ENCODE measurements at places on chromosomes 3 and 15.

GRCh38 chr3:19891740-19892139 lies 42.3 kb downstream of the EFHB start:
- H3K4me3 ChIP-seq: no peak overlapping the region
- DNase-seq: no peak
- H3K27ac ChIP-seq: no peak overlapping the region
- H3K4me1 ChIP-seq: no peaks in the 10 kb centered on the region
- H3K36me3 ChIP-seq: no peaks in the 10 kb centered on the region
- no peaks in the 10 kb centered on the region for H3K27me3 ChIP-seq

DNA sequence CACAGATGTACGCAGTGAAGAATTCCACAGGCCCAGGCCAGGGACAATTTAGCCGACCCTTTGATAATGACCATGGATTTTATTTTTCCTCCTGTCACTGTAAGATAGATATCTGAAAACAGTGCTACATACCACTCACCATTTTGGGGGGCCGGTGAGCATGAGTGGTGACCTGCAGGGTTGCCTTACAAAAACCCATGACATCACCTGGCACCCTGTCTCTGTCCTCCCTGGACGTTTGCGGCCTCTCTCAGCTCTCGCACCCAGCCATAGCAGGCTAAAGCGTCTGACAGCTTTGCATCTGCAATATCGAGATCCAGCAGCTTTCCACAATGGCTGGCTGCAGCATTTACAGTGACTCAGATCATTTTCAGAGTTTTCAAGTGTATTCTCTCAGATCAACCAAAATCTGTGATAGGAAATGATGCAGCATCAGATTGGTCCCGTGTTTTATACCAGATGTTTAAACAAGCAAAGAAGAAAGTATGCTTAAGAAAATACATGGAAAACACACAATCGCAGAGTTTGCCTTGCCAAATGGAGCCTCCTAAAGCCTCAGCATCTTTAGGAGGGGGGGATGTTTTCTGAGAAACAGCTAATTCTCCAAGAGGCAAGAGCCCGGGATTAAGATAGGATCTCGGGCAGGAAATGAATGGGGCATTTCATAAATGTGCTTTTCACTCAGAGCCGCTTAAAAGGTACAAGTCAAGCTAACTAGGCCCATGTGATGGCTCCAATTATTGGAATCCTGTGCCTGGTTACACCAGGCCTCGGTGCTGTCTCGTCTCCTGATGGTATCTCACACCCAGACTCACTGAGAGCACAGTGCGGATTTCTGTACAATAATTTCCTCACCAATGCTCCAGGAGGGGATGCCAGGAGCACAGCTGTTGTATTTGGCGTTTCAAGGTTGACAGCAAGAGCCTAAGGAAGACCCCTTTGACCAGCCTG lies 257.3 kb downstream of the XXYLT1 start:
- no peak overlapping the region for H3K27ac ChIP-seq
- no peaks in the 10 kb centered on the region for H3K36me3 ChIP-seq
- H3K4me3 ChIP-seq: no peak overlapping the region
- no peak for DNase-seq
- no peaks in the 10 kb centered on the region for H3K27me3 ChIP-seq
- H3K4me1 ChIP-seq: no peaks in the 10 kb centered on the region

GRCh38 chr15:53962646-53963561 lies 15.3 kb upstream of the UNC13C start:
- H3K4me3 ChIP-seq: no peak overlapping the region
- H3K4me1 ChIP-seq: no peaks in the 10 kb centered on the region
- no peak for DNase-seq

DNA sequence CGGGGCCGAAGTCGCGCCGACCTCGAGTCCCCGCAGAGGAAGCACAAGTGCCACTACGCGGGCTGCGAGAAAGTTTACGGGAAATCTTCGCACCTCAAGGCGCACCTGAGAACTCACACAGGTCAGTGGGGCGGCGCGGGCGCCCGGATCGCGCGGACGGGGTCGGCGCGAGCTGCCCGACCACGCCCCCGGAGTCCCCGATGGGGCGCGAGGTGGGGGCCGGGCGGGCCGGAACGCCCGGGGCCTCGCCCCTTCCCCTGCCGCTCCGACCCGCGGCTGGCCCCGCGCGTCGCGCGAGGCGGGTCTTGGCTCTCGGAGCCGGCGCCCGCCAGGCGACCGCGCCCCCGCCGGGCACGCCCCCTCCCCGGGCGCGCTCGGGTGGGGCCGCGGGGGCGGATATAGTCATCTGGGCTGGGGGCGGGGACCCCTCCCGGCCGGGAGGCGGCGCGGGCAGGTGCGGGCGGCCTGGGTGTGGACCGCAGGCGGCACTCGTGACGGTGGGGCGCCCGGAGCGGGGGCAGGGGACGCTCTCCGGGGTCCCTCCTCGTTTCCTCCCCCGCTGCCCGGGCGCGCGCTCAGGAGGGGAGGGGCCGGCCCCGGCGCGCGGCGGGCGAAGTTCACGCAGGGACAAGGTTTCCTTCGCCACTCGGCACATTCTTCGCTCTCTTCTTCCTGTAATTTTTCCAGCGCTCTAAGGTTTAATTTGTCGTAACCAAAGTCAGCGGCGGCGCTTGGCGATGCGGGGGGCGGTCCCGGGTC lies 1.2 kb downstream of the KLF13 start:
- peak overlapping the region; percentile 98 for H3K4me3 ChIP-seq
- peaks cover 6% of the 10 kb centered on the region for H3K4me1 ChIP-seq
- H3K36me3 ChIP-seq: no peaks in the 10 kb centered on the region

DNA sequence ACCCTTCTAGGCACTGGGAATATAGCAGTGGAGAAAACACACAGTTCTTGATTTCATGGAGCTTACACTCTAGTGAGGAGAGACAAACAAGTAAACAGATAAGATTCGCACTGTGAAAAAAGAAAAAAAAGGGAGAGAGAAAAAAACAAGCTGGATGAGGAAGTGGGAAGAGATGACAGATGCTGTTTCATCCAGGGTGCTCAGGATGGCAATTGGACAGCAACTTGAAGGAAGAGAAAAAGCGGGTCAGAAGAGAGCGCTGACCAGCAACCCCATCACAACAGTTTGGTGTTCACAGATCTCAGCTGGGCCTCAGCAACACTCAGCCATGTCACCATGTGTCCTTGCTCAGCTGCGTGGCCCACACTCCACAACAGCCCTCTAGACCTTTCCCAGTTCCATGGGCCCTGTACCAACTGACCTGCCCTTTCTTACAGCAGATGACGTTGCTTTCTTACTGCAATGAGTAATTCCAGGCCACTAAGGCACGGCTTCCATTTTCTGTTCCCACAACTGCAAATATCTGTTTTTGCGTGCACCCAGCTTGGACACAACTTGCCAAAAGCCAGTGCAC lies 230.8 kb downstream of the MEX3B start:
- DNase-seq: no peak
- no peaks in the 10 kb centered on the region for H3K4me1 ChIP-seq
- no peaks in the 10 kb centered on the region for H3K36me3 ChIP-seq
- no peak overlapping the region for H3K27ac ChIP-seq
- H3K27me3 ChIP-seq: no peaks in the 10 kb centered on the region

DNA sequence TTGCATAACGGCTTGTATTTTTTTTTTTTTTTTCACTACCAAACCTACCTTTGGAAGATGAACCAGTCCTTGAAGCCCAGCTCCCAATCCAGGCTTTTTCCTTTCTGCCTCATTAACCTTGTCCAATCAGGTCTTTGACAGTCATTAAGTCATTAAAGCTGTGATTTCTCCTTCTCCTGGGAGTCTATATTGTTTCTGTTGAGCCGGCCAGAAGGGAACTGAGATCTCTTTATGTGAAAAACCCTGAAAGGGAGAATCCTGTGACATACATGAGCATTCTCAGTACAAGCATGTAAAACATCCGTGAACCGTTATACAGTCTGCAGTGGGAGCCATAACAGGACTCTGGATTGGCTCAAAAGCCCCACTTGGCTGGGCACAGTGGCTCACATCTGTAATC lies 40.0 kb downstream of the ZNF589 start:
- peaks cover 11% of the 10 kb centered on the region for H3K4me1 ChIP-seq
- H3K4me3 ChIP-seq: no peak overlapping the region
- no peaks in the 10 kb centered on the region for H3K27me3 ChIP-seq
- no peak for DNase-seq
- no peaks in the 10 kb centered on the region for H3K36me3 ChIP-seq
- H3K27ac ChIP-seq: no peak overlapping the region

DNA sequence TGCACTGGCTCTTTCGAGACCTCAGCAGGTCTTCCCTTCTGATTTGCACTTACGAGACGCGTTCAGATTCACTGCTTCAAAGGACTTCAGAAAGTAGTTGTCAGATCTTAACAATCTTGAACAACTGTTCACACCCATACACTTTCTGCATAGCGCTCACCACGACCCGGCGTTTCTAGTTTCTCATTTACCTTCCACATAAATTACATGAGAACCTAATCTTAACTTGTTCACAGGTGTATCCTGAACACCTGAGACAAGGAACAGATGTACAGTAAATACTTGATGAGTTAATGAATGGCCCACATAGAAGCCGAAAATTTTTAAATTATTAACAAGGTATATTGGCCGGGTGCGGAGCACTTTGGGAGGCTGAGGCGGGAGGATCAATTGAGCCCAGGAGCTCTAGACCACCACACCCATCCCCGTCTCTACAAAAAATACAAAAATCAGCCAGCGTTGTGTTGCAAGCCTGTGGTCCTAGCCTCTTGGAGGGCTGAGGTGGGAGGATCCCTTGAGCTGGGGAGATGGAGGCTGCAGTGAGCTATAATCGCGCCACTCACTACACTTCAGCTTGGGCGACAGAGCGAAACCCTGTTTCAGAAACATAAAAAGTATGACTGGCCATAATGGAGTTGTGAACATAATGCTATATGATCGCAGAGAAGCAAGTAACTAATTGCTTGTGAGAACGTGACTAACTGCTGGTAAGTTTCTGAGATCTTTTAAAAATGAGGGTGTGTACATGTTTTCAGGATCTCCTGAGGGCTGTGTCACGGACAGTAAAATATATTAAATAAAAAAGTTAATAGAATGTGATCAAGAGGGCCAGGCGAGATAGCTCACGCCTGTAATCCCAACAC lies 984 bp upstream of the SMARCC1 start:
- no peak for DNase-seq
- H3K4me1 ChIP-seq: peaks cover 2% of the 10 kb centered on the region
- H3K27me3 ChIP-seq: no peaks in the 10 kb centered on the region
- peak overlapping the region; percentile 92 for H3K4me3 ChIP-seq

DNA sequence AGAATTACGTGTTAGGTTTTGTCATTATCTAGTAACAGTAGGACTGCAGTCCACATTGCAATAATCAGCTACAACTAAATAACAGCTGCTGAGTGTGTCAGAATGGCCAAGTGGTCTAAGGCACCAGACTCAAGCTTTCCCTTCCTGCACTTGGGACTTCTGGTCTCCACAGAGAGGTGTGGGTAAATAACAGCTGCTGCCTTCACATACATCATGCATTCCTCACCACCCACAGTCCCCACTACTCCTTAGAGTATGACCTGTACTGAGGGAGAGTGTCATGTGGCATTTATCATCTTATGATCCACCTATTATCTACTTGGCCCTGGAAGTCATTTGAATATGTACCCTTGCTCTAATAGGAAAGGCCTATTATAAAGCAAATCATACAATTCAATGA lies 22.2 kb upstream of the ZMAT3 start:
- no peak overlapping the region for H3K4me3 ChIP-seq
- no peaks in the 10 kb centered on the region for H3K27me3 ChIP-seq
- no peaks in the 10 kb centered on the region for H3K36me3 ChIP-seq
- no peak overlapping the region for H3K27ac ChIP-seq
- no peak for DNase-seq
- H3K4me1 ChIP-seq: no peaks in the 10 kb centered on the region

GRCh38 chr3:134718726-134719125 lies 67.9 kb upstream of the KY start:
- H3K27ac ChIP-seq: no peak overlapping the region
- H3K27me3 ChIP-seq: no peaks in the 10 kb centered on the region
- no peaks in the 10 kb centered on the region for H3K4me1 ChIP-seq
- no peaks in the 10 kb centered on the region for H3K36me3 ChIP-seq
- H3K4me3 ChIP-seq: no peak overlapping the region
- DNase-seq: no peak

- H3K27ac ChIP-seq: no peak overlapping the region
- H3K4me3 ChIP-seq: no peak overlapping the region
- no peaks in the 10 kb centered on the region for H3K36me3 ChIP-seq
- no peaks in the 10 kb centered on the region for H3K4me1 ChIP-seq
Observed at GRCh38 chr15:36356466-36356865, 223.0 kb upstream of the CDIN1 start.

DNA sequence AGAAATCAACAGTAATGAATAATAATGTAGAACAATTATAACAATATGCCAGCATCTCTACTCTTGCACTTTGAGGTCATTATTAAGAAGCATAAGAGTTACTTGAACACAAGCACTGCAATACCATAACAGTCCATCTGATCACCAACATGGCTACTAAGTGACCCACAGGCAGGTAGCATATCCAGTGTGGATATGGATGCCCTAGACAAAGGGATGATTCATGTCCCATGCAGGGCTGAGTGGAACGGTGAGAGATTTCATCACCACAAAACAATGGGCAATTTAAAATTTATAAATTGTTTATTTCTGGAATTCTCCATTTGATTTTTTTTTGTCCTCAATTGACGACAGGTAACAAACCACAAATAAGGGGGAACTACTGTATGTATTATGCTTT lies 107.7 kb upstream of the TSC22D2 start:
- H3K4me3 ChIP-seq: no peak overlapping the region
- peaks cover 2% of the 10 kb centered on the region for H3K4me1 ChIP-seq

DNA sequence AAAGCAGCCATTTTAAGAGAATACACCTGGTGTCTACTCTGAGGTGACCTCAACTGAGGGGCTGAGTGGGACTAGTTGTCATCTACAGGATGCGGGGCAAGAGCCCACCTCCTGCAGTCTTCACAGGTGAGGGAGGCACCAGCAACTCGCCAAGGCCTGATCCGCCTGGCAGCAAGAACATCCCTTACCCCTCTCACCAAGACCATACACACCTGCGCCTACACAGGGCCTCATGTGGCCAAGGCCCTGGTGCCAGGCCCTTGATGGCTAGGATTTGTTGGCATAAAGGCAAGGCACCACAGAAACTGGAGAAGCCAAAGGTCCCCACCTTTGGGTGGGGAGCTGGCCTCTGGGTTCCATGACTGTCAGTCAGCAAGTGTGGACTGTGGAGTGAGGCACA lies 18.4 kb downstream of the ELP6 start:
- no peak overlapping the region for H3K27ac ChIP-seq
- H3K4me3 ChIP-seq: no peak overlapping the region
- no peak for DNase-seq
- H3K27me3 ChIP-seq: no peaks in the 10 kb centered on the region
- H3K4me1 ChIP-seq: no peaks in the 10 kb centered on the region

DNA sequence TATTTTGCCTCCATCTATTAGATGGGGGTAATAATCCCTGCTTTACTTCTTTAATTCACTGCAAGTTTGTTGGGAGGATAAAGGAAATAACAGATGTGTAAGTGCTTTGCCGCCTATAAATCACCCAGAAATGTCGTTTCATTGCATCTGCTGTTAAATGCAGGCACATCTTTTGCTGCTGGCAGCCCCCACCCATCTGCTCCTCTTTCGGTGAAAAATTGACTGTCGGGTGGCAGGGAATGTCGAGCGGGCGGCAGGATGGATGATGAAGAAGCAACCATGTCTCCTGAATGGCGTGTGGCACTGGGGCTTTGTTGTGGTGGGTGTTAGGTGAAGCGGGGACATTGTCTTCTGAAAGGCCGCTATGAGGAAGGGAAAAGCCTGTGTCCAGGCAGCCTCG lies 543 bp upstream of the REC114 start:
- H3K4me1 ChIP-seq: peaks cover 1% of the 10 kb centered on the region
- H3K27me3 ChIP-seq: no peaks in the 10 kb centered on the region
- no peak overlapping the region for H3K4me3 ChIP-seq
- no peaks in the 10 kb centered on the region for H3K36me3 ChIP-seq

- no peaks in the 10 kb centered on the region for H3K27me3 ChIP-seq
- H3K4me1 ChIP-seq: no peaks in the 10 kb centered on the region
- no peaks in the 10 kb centered on the region for H3K36me3 ChIP-seq
- no peak for DNase-seq
Observed at GRCh38 chr3:153963012-153963411, 158.2 kb upstream of the ARHGEF26 start.

All from iPS DF 6.9 (cell line).